ENCODE measurements at places on chromosomes 4 and X.

- peak; percentile 1 for DNase-seq
These were observed 63.5 kb upstream of the ARHGAP36 start for GRCh38 chrX:130994671-130995070.

- DNase-seq, result no peak
These were observed 234.5 kb downstream of the MAML3 start for GRCh38 chr4:139919521-139919920.

- no peak for DNase-seq
These were observed 15.0 kb upstream of the NAT8L start for GRCh38 chr4:2044119-2044485.

DNA sequence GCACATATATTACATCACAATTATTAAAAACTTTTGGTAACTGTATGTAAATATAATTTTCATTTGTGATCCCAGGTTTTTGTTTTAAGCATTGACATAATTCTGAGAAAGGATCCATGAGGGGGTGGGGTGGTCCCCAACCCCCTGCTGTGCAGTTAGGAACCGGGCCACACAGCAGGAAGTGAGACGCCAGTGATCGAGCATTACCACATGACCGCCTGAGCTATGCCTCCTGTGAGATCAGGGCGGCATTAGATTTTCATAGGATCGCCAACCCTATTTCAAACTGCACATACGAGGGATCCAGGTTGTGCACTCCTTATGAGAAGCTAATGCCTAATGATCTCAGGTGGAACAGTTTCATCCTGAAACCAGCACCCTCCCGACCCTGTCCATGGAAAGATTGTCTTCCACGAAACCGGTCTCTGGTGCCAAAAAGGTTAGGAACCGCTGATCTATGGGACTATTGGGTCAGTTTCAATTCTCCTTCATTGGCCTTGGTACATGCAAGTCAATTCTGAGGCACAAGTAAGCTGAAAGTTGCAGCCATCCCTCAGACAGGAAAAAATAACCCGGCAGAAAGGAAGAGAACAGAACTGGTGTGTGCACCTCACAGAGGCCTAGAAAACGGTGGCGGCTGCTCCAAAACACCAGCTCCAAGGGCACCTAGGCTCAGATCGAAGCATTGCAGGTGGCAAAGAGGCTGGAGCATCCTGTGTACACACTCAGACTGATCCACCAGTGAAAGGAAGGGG, 7.0 kb upstream of the TMSB4X start:
- no peak for DNase-seq

DNA sequence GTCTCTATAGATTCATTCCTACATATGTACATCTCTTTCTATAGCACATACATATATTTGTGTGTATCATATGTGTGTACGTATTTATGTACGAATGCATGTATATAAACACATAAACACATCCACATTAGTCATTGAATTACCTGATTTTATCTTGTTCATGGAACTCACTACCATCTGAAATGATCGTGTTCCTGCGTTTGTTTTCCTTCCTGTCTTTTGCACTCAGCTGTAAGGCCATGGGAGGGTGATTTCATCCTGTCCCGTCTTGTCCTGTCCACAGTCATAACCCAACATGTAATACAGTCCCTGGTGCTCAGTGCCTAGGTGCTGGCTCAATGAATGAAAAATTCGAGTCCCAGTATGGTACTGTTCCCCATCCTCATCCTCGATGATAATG, 191.8 kb upstream of the PSAPL1 start:
- DNase-seq, result no peak

DNA sequence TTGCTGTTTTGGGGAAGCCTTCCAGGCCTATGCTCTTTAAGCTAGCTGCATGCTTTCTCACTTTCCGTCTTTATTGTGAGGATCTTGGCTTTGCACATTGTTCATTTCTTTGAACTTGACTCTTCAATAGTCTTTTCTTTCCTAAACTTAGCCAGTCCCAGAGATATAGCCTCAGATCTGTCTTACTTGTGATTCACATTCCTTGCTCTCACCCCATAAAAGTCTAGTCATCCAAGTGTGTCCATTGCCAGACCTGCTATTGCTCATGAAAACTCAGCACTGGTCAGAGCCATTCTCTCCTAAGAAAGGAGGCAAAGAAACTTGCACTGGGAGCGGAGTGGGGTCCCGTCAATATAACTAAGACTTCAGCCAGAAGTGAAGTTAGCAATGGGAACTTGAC, 275.0 kb upstream of the CTSO start:
- no peak for DNase-seq

GRCh38 chrX:1554469-1555210, 17.7 kb upstream of the P2RY8 start:
- peak; percentile 81 for DNase-seq

DNA sequence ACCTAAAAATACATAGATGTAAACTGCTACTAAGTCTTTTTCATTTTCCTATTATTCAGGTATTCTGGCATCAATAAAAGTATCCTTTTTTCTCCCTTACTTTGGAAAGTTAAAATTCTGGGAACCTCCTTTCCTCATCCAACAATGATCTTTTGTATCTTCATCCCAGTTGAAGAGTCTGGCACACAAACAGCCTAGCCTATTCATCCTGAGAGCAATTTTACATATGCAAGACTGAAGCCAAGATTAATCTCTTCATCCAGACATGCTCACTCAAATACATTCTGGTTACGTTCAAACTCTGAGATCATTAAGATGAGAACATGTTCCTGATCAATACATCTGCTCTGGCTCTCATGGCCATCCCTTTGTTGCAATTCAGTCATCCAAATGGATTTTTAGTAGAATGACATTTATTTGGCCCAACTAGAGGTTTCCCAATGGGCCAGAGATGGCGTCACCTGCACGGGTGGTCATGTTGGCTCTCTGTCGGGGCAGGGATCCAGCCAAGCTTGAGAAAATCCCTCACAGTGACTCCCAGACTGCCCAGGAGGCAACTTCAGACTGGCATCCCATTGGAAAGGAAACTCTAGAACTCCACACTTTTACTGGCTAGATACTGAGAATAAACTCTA, 135.3 kb upstream of the VCX2 start:
- DNase-seq, result no peak

DNA sequence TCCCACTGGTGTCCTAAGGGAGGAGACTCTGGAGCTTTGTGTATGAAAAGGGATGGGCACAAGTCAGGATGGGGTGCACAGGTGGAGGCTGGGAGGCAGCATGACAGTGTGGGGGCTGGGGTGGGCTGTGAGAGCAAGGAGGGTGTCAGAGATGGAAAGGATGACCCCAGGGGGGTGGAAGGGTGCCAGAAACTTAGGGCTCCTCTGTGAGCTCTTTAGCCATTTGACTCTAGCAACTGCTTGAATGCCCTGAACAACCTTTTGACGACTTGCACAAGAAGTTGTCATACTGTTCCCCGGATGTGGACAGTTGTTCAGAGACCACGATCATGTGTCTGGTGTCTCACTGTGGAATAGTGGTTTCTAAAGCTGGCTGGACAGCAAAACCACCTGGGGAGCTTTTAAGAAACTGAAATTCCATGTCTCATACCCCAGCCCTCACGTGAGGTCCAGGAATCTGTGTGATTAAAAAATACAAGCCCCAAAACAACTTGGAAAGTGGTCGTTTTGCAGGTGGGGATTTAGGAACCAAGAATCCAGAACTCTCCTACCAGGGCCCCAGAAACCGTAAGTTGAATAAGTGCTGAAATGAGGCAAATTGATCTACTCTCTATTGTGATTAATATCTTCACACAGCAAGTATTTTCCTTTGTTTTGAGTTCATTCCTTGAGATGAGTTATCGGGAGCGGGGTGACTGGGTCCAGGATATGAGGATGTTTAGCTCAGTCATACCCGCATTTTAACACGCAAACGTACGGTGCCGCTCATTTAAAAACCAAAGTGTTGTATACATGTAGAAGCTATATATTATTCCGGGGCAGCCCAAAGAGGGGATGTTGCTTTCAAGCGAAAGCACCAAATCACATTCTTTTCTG, 3.4 kb downstream of the RHOH start:
- DNase-seq, result peak; percentile 82

- no peak for DNase-seq
These were observed 59.6 kb upstream of the MAMLD1 start for GRCh38 chrX:150303386-150304097.

DNA sequence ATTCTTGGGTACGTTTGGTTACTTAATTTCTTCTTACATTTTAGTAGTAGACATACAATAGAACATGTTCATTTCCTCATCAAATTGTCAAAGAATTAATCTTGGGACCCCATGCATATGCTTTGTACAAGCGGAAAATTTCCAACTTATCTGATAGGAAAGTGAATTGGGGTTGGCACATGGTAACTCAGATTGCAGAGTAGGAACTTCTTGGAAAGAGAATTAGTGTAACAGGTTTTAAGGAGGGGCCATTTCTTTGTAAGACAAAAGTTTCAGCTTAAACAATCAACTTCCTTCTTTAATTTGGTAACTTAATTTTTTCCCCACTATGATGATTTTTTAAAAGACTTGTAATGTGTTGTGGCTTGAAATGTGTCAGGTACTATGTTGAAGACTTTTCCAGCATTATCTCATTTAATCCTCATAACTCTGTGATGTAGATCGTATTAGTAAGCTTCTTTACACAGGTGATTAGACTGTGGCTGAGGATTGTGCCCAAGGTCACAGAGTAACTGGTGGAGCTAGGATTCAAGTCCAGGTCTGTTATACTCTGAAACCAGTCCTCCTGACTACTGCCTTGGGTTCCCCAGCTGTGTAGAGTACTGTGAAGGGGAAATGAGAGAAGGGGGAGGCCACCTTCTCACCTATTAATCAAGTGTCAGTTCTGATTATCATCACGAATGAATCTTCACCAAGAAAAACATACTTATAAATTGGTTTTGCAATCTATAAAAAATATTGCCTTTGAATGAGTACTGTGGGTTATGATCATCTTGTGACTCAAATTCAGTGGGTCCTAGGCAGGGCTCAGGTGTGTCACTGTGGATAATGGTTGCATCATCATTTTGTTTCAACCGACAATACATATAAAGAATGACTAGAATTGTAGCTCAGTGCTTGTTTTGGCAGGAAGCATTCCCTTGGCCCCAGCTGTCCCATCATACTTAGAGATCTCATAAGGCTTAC, 4.3 kb downstream of the GK start:
- DNase-seq, result no peak

DNA sequence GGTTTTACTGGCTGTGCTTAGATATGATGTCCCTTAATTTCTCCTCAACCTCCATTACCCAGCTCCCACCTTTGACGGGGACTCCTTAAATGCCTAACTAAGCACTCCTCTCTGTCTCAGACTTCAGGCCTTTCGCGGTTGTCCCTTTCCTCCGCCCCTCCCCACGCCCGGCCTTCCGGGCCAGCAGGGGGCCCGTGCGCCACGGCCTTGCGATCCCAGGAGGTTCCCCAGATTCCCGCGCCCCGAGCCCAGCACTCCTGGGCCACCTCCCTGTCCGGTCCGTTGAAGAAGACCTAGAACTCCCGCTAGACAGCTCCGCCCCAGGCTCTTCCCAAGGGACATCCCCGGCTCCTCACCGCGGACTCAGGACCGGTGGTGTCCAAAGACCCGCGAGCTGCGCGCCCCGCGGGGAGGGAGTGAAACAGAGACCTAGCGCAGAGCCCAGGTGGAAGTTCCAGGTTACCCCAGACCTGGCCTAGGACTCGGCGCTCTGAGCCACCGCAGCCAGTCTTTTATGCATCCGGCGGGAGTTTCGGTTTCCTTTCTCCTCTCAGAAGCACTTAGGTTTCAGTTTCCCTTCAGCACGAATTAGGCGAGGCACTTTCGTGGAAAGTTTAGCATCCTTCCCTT, at the start of gene DDX60:
Gene DDX60, minus strand, starts transcription at position 487 of the 630 bp plus-strand sequence. CDS start 7,493 bp downstream, outside the sequence.
- peak; percentile 91 for DNase-seq

GRCh38 chr4:29756966-29757365, 963.2 kb upstream of the PCDH7 start:
- no peak for DNase-seq

GRCh38 chr4:48554606-48555005, 64.6 kb downstream of the ZAR1 start:
- no peak for DNase-seq

GRCh38 chrX:155778844-155779553, 102.1 kb upstream of the VAMP7 start:
- no peak for DNase-seq

DNA sequence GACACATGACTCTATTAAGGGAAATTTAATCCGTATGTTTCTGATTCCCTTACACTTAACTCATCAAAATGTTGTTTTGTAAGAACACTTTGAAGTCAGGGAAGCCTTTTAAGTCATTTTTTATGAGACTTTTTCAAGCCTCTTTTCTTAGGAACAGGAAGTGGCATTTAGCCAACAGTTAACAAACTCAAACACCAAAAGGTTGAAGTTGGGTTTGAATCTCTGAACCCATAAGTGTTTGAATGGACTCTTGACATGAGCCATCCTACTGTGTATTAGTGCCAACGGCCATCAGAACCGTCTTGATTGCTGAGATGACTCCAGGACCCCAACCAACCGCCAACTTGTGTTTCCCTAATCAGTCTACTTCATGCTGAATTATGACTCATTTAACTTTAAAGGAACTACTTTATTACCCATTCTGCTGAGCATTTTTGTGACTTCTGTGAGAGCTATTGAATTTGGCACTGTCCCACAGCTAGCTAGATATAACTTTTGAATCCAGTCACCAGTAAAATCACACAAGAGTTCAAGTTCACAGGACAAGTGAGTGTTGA, 209.1 kb upstream of the FAT1 start:
- no peak for DNase-seq

DNA sequence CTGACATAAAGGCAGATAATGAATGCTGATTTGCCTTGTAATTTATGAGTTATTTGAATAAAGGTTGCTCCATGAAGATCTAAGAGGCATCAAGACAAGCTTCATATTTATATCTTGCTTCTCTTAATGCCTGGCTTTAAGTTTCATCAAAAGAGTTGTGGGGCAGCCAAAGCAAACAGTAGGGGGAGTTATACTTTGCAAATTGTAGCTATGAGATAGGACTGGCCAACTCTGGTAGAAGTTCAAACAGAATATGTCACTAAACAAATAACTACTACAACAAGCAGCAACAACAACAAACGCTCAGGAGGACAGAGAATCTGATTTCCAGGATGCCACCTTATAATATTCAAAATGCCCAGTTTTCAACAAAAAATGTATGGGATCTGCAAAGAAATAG, 69.1 kb upstream of the PLAC1 start:
- DNase-seq, result no peak

Data from CD4-positive, alpha-beta T cell treated with Interleukin-10 for 1 hour (primary cell).